Astrocyte (in vitro differentiated cells and primary cell): ENCODE measurements at places on chromosomes 13 and 19. TPM values are rescaled to one million over a fixed set of nuclear protein-coding genes. Genes with fewer than 3 reads are reported as not detected.
A peak's percentile ranks its signal among the peaks of the same experiment; 100 is the strongest.

GRCh38 chr13:100608906-100609305 is 20.3 kb upstream of the GGACT start:
- peak; percentile 30 for DNase-seq

DNA sequence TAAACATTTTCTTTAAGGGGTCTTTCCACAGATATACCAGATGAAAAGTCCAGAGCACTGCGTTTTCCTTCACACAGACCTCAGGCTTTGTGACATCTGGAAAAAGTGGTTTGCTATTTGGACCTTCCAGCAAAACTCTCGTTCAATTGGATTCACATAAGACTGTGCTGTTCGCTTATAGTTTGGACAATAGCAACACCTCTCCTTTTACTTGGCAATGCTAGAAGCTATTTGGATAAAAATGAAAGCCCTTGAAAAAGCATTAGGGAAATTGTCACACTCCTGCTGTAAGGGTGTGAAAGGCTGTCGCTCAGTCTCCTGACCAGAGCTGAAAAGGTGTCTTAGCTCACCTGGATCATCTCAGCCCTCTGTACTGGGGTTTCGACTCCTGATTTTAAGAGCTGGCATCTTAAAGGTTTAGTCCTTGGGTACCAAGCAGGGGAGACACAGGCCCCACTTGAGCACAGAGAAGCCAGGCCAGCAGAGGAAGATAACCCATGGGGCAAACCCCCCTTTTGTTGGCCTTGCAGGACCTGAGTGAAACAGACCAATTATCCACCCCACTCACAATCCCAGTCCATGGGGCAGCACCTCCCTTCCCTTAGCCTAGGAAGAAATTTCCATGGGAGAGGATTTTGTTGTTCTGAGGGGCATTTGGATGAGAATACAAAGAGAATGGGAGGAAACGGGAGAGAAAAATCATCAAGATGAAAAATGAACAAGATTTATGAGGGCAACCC is 257.6 kb downstream of the DLEU7 start:
- DNase-seq, result no peak

DNA sequence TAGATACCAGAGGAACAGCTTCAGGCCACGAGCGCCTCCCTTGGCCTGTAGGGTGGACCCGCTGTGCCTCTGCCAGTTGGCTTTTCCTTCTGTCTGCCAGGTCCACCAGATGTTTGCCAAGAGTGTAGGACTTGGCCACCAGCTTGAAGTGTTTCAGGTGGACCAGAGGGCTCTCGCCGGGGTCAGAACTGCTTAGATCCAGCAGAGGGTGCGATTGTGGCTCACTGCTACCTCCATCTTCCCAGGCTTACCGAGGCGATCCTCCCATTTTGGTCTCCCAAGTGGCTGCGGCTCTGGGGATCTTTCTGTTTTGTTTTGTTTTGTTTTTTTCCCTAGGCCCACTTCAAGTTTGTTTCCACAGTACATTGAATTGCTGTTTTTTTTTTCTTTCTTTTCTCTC is 23.0 kb upstream of the ZNF730 start:
- no peak for DNase-seq

DNA sequence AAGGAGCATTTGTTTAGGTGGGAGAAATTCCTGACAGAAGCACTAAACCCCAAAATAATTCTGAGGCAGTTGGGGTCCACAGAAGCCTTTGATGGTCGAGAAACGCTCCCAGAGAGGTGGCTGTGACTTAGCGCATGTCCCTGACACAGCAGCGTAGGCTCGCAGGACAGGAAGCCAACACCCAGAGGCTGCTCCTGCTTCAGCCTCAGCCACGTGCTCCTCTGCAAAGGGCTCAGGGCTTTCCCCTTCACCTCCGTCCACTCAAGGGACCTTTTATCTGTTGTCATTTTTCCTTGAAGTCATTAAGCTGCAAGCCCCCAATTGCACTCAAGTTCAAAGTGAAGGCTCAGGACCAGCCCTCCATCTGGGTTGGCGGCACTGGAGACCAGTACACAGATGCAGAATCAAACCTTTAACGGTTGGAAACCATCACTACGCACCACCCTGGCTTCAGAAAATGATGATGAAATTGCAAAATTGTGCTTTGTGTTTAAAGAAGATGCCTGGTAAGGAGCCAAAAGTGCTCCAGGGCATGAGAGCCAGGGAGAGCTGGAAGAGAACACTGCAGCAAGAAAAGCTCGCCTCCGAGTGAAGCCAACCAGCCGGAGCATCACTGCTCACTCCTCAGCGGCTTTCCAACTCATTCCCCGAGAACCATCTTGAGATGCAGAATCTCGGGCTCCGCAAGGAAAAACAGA is 219.6 kb downstream of the RAP2A start:
- no peak for DNase-seq

GRCh38 chr19:14933506-14933905 is 7.8 kb upstream of the OR7C2 start:
- DNase-seq, result no peak

GRCh38 chr13:98977568-98978265 is at the start of gene DOCK9:
TSS of gene DOCK9 (minus strand) at chr13:98978064. CDS start at chr13:98977909, 155 bp downstream.
- DNase-seq, result peak; percentile 80

Gene AMH
- total RNA-seq, result 3.5 and 4.6 TPM in 2 replicates

GRCh38 chr13:39144941-39145533 is 106.8 kb downstream of the NHLRC3 start:
- DNase-seq, result peak; percentile 37

GRCh38 chr19:13163609-13164342 is 13.6 kb downstream of the IER2 start:
- DNase-seq, result peak; percentile 70
